ENCODE measurements at places on chromosomes 2 and 18. TPM values are rescaled to one million over a fixed set of nuclear protein-coding genes. Genes with fewer than 3 reads are reported as not detected.

GRCh38 chr2:128214866-128215460 lies 103.7 kb downstream of the HS6ST1 start:
- H3K27me3 ChIP-seq: no peaks in the 10 kb centered on the region
- no peak overlapping the region for H3K4me3 ChIP-seq
- H3K36me3 ChIP-seq: no peaks in the 10 kb centered on the region
- no peak overlapping the region for H3K27ac ChIP-seq

- no peak overlapping the region for H3K4me3 ChIP-seq
- no peaks in the 10 kb centered on the region for H3K4me1 ChIP-seq
- DNase-seq: no peak
- no peak overlapping the region for H3K27ac ChIP-seq
- no peaks in the 10 kb centered on the region for H3K36me3 ChIP-seq
Measured at GRCh38 chr18:73954268-73954667, 193.4 kb downstream of the FBXO15 start.

GRCh38 chr18:23135550-23136325 lies 453 bp downstream of the CABLES1 start:
- peak; percentile 66 for DNase-seq
- peaks cover 26% of the 10 kb centered on the region for H3K4me1 ChIP-seq
- H3K27ac ChIP-seq: peak overlapping the region; percentile 57
- H3K4me3 ChIP-seq: peak overlapping the region; percentile 91
- H3K36me3 ChIP-seq: peaks cover 4% of the 10 kb centered on the region

DNA sequence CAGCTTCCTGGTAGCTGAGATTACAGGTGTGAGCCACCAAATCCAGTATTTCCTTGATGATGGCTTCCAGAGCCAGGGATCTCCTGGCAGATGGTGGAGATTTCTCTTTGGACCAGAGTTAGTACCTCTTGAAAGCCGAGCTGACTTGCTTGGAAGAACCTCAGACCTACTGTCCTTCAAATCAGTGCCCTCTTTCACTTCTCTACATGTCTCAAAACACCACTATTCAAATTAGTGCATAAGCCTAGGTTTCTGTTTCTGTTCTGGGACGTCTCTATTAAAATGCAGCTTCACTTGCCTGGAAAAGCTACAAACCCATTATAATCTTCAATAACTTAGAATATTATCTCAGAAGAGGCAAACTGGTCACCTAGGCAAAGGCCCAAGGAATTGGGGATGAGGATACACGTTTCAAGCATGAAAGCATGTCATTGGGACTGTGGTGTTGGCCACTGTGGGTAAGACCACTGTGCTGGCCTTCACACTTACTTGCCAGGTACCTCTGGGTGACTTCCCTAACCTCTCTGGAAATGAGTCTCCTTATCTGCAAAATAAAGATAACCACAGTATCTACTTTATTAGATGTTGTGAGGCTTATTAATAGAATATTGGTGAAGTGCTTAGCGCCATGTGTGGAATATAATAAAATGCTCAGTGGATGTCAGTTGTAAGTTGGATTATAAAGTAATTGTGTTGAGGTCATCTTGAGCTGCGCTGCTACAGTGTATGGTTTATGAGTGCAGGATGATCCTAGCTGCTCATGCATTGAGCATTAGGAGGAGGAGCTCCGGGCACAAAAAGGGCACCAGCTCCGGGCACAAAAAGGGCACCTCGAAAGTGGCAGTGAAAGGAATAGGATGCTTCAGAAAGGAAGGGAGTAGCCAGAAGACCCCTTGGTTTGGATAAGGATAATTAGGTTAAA lies 84.5 kb downstream of the DOCK10 start:
- no peak overlapping the region for H3K4me3 ChIP-seq
- no peak overlapping the region for H3K27ac ChIP-seq
- no peaks in the 10 kb centered on the region for H3K36me3 ChIP-seq
- H3K27me3 ChIP-seq: no peaks in the 10 kb centered on the region

- H3K27ac ChIP-seq: no peak overlapping the region
- no peak overlapping the region for H3K4me3 ChIP-seq
- no peak for DNase-seq
Measured at GRCh38 chr18:35683021-35683420, 101.5 kb downstream of the GALNT1 start.

DNA sequence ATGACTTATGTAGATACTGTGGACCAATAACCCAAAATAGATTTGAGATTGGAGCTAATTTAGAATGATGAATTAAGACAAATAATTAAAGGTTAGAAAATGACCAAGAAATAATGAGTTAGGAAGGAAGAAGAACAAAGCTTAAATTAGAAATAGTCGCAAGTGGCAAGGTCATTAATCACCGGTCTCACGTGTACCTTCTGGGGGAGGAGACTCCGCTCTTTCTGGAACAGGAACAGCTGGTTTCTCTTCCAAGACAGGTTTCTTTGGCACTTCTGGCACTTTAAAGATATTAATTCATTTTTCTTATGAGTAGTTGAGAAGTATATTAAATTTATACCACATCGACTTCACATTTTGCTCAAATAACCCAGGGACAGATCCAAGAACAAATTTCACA lies 156.7 kb downstream of the TTN start:
- H3K27ac ChIP-seq: no peak overlapping the region
- no peaks in the 10 kb centered on the region for H3K4me1 ChIP-seq
- no peak overlapping the region for H3K4me3 ChIP-seq
- no peaks in the 10 kb centered on the region for H3K36me3 ChIP-seq
- DNase-seq: no peak

GRCh38 chr2:26318950-26319349 lies 27.0 kb upstream of the SELENOI start:
- H3K4me3 ChIP-seq: no peak overlapping the region
- no peak for DNase-seq
- 0 out of 2 replicates have a peak, but pooled peaks cover 5% of the 10 kb centered on the region for H3K27me3 ChIP-seq
- H3K27ac ChIP-seq: no peak overlapping the region
- H3K4me1 ChIP-seq: no peaks in the 10 kb centered on the region

DNA sequence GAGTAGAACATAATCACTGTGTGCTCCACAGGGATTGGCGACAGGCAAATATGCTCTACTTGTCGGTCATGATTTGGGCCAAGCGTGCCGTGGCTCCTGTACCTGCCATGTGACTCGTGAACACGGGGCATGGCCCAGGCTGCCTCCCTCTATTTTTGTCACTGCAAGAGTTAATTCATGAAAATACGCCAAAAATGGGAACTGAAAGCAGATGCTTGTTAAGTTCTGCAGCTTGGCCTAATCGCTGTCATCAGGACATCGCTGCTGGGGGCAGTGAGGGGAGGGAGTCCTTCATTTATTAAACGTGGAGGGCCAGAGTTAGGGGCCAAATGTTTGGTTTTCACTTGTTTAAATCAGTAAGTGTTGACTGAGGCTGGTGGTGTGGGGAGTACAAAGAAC lies 177.8 kb downstream of the BCL2 start:
- H3K4me1 ChIP-seq: no peaks in the 10 kb centered on the region
- no peaks in the 10 kb centered on the region for H3K27me3 ChIP-seq
- no peak overlapping the region for H3K27ac ChIP-seq
- no peaks in the 10 kb centered on the region for H3K36me3 ChIP-seq
- H3K4me3 ChIP-seq: no peak overlapping the region
- no peak for DNase-seq

- H3K4me3 ChIP-seq: no peak overlapping the region
- no peaks in the 10 kb centered on the region for H3K4me1 ChIP-seq
- H3K27me3 ChIP-seq: no peaks in the 10 kb centered on the region
Measured at GRCh38 chr18:73677450-73677849, 470.2 kb downstream of the FBXO15 start.

GRCh38 chr2:185145316-185146121 lies 547.2 kb downstream of the ZNF804A start:
- no peaks in the 10 kb centered on the region for H3K36me3 ChIP-seq
- H3K4me3 ChIP-seq: no peak overlapping the region
- H3K4me1 ChIP-seq: no peaks in the 10 kb centered on the region
- no peak overlapping the region for H3K27ac ChIP-seq

GRCh38 chr2:66463206-66463755 lies 28.4 kb downstream of the MEIS1 start:
- DNase-seq: no peak
- no peak overlapping the region for H3K4me3 ChIP-seq
- H3K36me3 ChIP-seq: 0 out of 2 replicates have a peak, but pooled peaks cover 8% of the 10 kb centered on the region
- no peak overlapping the region for H3K27ac ChIP-seq
- H3K27me3 ChIP-seq: no peaks in the 10 kb centered on the region

- H3K27ac ChIP-seq: no peak overlapping the region
- no peak overlapping the region for H3K4me3 ChIP-seq
- H3K4me1 ChIP-seq: peaks cover 16% of the 10 kb centered on the region
- DNase-seq: no peak
- no peaks in the 10 kb centered on the region for H3K36me3 ChIP-seq
Measured at GRCh38 chr2:231926761-231927565, 767 bp upstream of the NPPC start.

DNA sequence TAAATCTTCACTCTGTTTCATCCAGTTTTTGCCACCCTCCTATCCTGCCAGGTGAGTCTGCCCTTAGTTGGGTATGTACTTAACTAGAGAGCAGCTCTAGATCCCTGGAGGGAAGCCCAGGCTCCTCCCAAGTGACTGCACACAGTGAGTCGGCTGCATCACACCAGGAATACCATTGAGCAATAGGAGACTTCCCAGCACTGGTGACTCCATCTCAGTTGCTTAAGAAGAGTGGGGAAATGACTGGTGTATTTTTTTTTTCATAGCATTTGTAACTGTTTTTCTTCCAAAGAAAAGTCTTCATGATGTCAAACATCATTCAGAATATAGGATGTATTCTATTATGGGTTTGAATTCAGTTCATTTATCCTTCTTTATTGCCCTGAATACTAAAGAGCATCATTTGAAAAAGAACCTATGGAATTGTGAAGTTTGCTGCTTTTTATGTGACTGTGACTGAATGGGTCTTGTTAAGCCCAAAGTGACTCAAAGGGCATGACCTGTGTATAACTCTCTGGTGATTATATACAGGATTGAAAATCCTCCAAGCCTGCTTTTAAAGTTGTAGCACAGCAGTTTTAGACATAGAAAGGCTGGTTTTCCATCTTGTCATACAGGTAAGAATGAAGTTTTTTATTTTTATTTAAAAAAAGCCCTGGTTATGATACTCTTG lies 84.3 kb downstream of the MAP3K20 start:
- DNase-seq: no peak
- no peak overlapping the region for H3K4me3 ChIP-seq
- H3K27me3 ChIP-seq: no peaks in the 10 kb centered on the region
- no peak overlapping the region for H3K27ac ChIP-seq

DNA sequence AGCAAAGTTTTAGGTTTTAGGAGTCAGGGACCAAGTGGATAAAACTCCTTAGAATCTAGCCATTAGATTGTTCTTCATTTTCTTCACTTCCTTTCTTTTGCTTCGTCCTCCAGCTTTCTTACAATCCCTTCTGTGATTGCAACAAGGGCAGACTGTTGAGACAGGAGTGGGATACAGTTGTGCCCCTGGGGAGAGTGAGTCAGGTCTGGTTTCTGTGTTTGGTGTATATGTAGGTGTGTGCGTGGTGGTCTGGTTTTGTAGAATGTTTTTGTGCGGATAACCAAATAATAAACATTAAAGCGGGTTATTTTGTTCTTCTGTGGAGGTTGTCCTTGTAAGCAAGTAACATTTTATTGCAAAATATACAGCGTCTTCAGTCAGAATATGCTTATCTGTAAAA lies 7.3 kb downstream of the INSIG2 start:
- peaks cover 20% of the 10 kb centered on the region for H3K4me1 ChIP-seq
- DNase-seq: no peak
- no peak overlapping the region for H3K4me3 ChIP-seq
- H3K36me3 ChIP-seq: no peaks in the 10 kb centered on the region
- H3K27me3 ChIP-seq: no peaks in the 10 kb centered on the region

DNA sequence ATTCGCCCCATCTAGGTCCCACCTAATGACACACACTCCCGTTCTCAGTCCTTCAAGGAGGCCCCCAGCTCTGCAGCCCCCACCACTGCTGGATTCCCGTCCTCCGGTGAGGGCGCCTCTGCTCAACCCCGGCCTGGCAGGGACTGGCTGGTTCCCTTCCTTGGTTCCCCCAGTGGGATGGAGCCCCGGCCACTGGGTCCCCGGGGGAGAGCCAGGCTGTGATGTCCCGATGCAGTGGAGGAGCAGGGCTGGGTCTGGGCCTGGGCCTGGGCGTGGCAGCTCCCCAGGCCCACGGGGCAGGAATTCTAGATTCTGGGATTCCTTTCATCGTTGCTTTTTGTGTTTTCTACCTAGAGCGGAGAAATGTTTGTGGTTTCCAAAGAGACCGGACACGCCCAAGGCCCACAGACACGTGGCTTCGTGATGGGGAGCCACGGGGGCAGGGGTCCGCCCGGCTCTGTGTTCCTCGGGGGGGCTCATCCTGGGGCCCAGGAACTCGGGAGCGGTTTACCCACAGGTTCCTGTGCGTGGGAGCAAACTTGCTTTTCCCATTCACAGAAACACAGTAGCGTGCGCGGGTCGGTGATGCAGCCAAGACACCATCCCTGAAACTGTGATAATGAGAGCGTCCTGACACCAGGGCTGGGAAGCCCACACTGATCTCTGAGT lies 67.0 kb downstream of the SLC66A2 start:
- H3K27ac ChIP-seq: no peak overlapping the region
- H3K27me3 ChIP-seq: no peaks in the 10 kb centered on the region
- no peak for DNase-seq
- no peak overlapping the region for H3K4me3 ChIP-seq
- H3K4me1 ChIP-seq: no peaks in the 10 kb centered on the region

GRCh38 chr2:2252179-2252578 lies 78.9 kb downstream of the MYT1L start:
- H3K27me3 ChIP-seq: 0 out of 2 replicates have a peak, but pooled peaks cover 9% of the 10 kb centered on the region
- no peaks in the 10 kb centered on the region for H3K36me3 ChIP-seq
- no peak for DNase-seq
- no peak overlapping the region for H3K4me3 ChIP-seq
- no peak overlapping the region for H3K27ac ChIP-seq

- H3K27me3 ChIP-seq: no peaks in the 10 kb centered on the region
- H3K4me3 ChIP-seq: no peak overlapping the region
- no peaks in the 10 kb centered on the region for H3K4me1 ChIP-seq
- DNase-seq: no peak
Measured at GRCh38 chr2:226707499-226707898, 92.1 kb downstream of the IRS1 start.

GRCh38 chr2:61368687-61369665 lies 101.9 kb downstream of the USP34 start:
- no peaks in the 10 kb centered on the region for H3K4me1 ChIP-seq
- H3K27ac ChIP-seq: no peak overlapping the region
- DNase-seq: no peak
- H3K4me3 ChIP-seq: no peak overlapping the region
- no peaks in the 10 kb centered on the region for H3K27me3 ChIP-seq
- peaks cover 32% of the 10 kb centered on the region for H3K36me3 ChIP-seq

DNA sequence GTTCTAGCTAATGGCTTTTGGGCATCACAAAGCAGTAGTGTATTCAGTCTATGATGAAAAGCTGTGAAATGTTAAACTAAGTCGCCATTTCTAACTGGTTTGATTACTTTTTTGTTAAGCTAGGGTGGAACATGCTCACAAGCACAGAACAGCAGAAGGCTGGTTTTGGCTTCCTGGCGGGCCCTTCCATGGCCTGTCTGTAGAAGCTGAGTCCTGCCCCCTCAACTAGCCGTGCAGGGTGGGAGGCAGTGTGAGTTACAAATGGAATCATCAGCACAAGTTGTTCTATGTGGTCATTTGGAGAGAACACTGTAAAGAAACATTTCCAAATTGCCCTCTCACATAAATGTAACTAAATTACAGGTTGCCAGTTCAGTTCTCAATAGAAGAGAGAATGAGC lies 290.8 kb downstream of the ALPK2 start:
- H3K4me1 ChIP-seq: peaks cover 23% of the 10 kb centered on the region
- H3K27me3 ChIP-seq: no peaks in the 10 kb centered on the region
- H3K4me3 ChIP-seq: no peak overlapping the region
- peaks cover 81% of the 10 kb centered on the region for H3K36me3 ChIP-seq
- no peak overlapping the region for H3K27ac ChIP-seq

The DNAJC5G gene
- not detected for total RNA-seq

The RAD51AP2 gene
- not detected for total RNA-seq

The SERPINB7 gene
- total RNA-seq: 8.5 TPM

The PARD3B gene
- total RNA-seq: 10.6 TPM

The GRHL1 gene
- total RNA-seq: 1.3 TPM

The HTRA2 gene
- 28.3 TPM for total RNA-seq

The DSC2 gene
- total RNA-seq: 1.3 TPM

The ZSWIM2 gene
- total RNA-seq: not detected

The GDF7 gene
- 0.03 TPM for total RNA-seq
